ENCODE measurements at places on chromosomes 3 and 15.

DNA sequence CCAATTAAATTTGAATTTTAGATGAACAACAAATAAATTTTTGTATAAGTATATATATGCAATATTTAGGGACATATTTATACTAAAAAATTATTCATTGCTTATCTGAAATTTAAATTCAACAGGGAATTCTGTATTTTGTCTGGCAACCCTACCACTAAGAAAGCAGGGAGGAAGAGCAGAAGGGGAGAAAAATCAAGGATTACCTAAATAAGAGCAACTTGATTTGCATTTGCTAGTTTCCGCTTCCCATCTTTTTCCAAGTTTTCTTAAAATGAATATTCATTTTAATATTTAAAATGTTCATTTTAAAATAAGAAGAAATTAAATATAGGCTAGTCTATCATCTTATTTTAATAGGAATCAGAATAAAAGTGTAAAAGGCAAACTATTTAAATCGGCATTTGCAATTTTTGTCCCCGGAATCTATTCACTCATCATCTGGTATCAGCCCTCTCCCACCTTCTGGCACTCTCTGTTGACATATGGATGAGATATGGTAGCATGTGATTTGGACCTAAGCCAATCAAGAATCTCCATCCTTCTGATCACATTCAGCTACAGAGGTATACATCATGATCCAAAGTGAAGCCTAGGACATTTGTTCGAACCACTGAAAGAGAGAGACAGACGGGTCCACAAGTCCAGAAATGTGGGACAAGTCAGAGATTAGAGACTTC lies 82.6 kb downstream of the TRANK1 start:
- no peak for DNase-seq

GRCh38 chr15:51377038-51377786 lies 35.8 kb downstream of the GLDN start:
- no peak for DNase-seq

DNA sequence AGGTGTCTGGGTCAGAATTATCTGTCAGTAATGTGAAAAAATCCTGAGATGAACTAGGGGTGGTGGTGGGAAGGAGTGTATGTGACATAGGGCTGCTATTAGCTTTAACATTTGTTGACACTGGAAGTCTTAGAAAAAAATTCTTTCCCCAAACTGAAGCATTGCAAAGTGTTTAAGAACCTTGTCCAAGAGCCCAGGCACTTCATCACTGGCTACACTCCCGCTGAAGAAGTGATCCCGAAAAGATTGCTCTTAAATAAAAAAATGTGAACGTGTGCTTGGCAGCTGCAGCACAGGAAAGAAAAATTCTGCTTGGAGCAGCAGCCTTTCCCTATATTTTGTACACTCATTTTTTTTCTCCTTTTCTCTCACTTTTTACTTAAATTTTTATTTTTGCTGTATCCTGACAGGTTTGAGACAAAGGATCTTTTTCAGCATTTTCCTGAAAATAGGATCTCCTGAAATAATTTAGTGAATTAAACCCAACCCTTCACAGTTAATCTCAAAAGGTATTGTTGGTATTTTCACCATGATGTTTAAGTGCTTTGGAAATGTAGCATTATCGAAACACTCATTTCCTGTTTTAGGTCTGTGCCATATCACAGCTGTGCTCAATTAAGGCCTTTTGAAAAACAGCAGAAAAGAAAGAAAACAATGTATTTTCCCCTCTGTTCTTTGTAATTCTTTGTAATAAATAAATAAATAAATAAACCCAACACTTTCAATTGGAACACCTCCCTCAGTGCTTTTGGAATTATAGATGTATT lies 477.6 kb downstream of the ZNF385D start:
- no peak for DNase-seq

DNA sequence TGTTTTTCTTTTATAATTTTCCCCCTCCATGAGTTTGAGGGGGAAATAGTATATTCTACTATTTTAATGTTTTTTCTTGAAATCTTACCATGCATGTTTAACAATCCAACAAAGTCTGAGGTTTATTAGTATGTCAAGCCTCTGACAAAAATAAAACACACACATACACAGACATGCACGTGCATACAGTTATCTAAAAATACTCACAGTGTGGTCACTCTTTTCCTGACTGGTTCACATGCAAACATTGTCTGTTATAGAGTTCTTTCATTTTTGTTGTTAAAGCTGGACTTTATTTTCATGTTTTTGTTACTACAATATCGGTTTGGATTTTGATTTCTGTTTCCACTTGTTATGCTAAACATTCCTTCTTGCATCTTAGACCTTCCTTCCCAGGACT lies 236.6 kb downstream of the MFSD1 start:
- no peak for DNase-seq

DNA sequence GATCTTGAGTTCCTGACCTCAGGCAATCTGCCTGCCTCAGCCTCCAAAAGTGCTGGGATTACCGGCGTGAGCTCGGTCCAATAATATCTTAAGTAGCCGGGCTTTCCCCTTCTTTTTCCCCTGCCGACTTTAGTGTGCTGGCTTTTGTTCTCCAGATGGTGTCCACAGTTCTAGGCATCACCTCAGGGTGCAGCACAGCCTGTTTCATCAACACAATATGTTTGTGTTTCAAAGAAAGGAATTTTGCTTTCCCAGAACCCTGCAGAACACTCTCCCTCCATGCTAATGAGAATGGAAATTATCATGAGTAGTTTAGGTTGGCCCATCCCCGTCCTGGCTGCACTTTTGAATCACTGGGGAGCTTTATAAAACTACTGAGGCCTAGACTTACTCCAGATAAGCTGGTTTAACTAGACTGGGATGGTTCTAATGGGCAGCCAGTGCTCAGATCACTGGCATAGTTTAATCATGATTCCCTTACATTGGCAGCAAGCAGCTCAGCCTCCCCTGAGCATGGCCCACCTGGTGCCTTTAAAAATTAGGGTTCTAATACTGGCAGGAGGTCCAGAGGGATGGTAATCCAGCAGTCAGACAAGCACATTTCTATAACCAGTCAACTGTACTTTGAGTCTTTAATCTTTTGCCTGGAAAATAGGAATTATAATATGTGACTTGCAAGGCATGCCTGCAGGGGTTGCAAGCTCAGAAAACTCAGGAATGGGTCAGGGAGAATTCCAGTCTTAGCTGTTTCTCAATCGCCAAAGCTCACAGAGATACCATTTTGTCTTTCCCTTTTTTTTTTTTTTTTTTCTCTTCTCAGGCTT lies 127.6 kb upstream of the RASGRP1 start:
- no peak for DNase-seq

- DNase-seq: no peak
Measured at GRCh38 chr15:101135532-101136166, 116.2 kb downstream of the CHSY1 start.

- no peak for DNase-seq
Measured at GRCh38 chr3:12487786-12488185, 3.5 kb downstream of the TSEN2 start.

DNA sequence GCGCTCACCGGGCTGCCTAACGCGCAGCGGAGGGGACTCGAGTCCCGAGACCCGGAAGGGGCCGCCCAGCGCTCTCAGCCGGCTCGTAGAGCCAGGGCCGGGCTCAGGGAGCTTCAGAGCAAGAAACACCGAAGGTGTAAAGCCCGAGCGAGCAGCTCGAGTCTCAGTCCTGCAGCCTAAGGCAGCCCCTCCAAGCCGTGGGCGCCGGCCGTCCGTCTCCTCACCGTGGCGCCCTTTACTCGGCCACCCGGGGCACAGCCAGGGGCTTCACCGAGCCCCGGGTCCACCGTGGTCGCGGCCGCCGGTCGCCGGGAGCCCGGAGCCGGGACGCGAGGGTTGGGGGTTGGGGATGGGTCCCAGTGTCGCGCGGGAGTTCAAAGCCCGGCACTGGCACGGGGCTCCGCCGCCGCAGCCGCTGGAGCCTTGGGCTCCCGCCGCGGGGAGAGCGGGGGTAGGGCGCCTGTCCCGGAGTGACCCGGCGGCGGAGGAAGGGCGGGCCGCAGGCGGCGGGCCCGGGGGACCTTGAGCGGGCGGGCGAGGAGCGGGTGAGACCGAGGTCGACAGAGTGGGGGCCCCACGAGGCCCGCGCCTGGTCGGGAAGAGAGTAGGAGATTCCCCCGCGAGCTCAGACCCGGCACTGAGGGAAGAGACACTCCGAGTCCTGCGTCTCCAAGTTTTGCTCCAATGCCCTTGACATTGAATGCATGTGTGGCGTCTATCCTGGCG lies 26.9 kb upstream of the THRB start:
- no peak for DNase-seq

DNA sequence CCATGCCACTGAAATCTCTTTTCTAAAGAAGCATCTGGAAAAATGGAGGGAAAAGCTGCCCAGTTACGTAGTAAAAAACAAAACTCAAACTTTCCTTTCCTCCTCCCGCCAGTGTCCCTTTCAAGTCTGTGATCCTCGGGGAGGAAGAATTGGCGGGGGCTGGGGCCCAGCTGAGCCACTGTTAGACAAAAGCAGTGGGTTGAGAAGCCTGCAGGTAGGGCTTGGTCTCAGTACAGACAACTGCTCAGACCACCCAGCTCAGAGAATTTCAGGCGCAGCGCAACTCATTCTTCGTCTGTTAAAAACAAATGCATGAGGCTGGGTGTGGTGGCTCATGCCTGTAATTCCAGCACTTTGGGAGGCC lies 117.1 kb downstream of the MYLK start:
- no peak for DNase-seq

- no peak for DNase-seq
Measured at GRCh38 chr3:88725440-88726165, 381.8 kb upstream of the EPHA3 start.

GRCh38 chr3:24503616-24504113 lies 9.0 kb upstream of the THRB start:
- DNase-seq: no peak

DNA sequence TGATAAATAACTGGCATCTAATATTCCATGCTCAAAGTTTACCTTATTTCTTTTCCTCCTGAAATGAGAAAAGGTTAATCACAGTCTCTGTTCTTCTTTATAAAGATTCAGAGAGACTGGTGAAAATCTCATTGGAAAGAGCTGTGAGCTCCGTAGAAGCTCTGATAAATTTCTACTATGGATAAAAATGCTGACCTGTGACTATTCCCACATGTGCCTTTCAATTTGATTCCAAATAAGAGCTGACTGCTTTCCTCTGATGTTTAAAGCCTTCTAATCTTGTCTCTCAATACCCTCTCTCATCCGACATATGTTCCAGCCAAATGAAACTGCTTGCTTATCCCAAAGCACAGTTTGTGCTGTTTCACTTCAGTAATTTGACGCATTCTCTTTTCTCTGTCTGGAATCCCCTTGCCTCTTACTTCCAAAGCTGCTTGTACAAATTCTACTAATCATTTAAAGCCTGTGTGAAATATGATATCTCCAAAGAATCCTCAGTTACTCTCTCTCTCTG lies 130.1 kb downstream of the RTP4 start:
- DNase-seq: no peak

DNA sequence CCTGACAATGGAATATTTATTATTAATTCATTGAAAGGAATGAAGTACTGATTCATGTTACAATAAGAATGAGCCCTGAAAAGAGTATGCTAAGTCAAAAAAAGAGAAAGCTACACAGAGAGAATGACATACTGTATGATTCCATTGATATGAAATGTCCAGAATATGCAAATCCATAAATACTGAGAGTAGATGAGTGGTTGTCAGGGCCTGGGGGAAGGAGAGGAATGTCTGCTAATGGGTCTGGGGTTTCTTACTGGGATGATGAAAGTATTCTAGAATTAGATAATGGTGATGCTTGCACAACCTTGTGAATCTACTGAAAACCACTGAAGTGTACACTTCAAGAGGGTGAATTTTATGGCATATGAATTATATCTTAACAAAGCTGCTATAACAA lies 79.9 kb upstream of the HACD2 start:
- no peak for DNase-seq

GRCh38 chr3:52193065-52193464 lies 4.9 kb upstream of the ALAS1 start:
- DNase-seq: no peak

DNA sequence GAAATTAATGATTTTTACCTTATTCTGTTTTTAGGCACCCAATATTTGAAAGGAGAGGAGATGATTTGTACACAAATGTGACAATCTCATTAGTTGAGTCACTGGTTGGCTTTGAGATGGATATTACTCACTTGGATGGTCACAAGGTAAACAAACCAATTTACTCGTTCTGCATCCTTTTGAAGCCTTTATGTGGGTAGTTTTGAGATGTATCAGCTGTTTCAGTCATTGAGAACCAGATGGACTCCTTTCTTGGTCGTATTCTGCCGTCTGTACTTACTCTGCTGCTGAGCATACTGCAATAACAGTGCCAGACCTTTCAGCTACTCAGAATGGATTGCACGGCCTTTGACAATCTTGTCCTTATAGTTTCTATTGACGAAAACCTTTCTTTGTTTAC lies 13.3 kb downstream of the DNAJB11 start:
- DNase-seq: no peak

- DNase-seq: no peak
Measured at GRCh38 chr3:13513051-13513912, 33.2 kb downstream of the HDAC11 start.

DNA sequence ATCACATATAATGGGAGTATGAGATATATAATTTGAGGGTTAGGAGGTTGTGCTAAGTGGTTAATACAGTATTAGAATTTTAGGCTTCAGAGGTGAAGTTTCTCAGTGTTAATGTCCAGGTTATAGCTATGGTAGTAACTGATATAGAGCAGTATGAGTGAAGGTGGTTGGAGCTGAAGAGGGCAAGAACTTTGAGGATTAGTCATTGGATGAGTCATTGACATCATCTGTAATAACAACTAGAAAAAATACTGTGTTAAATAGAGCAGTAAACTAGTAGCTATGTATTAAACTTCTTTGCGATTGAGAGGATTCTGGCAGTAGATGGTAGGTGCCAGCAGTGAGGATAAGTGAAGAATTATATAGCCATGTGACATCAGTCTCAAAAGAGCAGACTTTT lies 47.5 kb upstream of the EIF3J start:
- DNase-seq: no peak

DNA sequence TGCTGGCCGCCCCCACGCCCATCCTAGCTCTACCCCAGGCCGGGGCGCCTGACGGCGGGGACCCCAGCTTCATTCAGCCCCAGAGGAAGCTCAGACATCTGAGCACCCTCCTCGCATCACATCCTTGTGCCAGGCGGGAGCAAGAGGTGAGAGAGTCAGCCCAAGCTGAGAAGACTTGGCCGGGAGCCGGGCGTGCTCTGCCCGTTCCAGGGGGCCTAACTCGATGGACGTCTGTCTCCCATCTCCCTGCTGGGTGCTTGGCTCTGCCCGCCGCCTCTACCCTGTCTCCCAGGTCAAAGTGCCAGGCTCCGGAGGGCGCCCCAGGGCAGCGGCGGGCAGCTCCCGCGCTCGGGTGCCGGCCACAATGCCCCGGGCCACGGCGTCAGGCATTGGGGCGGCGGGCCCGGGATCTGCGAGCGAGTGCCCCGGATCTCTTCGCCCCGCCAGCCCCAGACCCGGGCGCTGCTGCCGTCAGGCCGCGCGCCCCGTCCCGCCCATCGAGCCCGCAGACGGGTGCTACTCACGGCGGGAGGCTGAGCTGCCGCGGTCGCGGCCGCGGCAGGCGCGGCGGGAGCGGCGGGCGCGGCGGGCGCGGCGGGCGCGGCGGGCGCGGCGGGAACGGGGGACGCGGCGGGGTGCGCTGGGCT lies 388 bp downstream of the DAPK2 start:
- no peak for DNase-seq

- peak; percentile 76 for DNase-seq
Measured at GRCh38 chr15:27796405-27797320, 302.5 kb downstream of the OCA2 start.

Measured in NCI-H1417 treated with DMSO at 0.1 percent for 48 hours (cell line).